ENCODE measurements at places on chromosomes 4 and X. TPM values are rescaled to one million over a fixed set of nuclear protein-coding genes. Genes with fewer than 3 reads are reported as not detected.

- no peak overlapping the region for H3K4me3 ChIP-seq
- H3K27ac ChIP-seq = no peak overlapping the region
- no peaks in the 10 kb centered on the region for H3K36me3 ChIP-seq
- DNase-seq = no peak
- no peaks in the 10 kb centered on the region for H3K27me3 ChIP-seq
Measured at GRCh38 chr4:75030649-75031235, 97.8 kb downstream of the PARM1 start.

The MTCP1 gene
- 9.1 TPM for total RNA-seq

GRCh38 chr4:188021548-188022249 lies 26.1 kb downstream of the ZFP42 start:
- H3K27ac ChIP-seq = no peak overlapping the region
- no peaks in the 10 kb centered on the region for H3K4me1 ChIP-seq
- no peaks in the 10 kb centered on the region for H3K27me3 ChIP-seq
- H3K36me3 ChIP-seq = no peaks in the 10 kb centered on the region
- H3K4me3 ChIP-seq = no peak overlapping the region

GRCh38 chr4:185003596-185004351 lies 14.5 kb upstream of the HELT start:
- no peak overlapping the region for H3K4me3 ChIP-seq
- peaks cover 7% of the 10 kb centered on the region for H3K4me1 ChIP-seq
- H3K27me3 ChIP-seq = peaks cover 26% of the 10 kb centered on the region

- DNase-seq = no peak
- H3K27ac ChIP-seq = no peak overlapping the region
- no peaks in the 10 kb centered on the region for H3K27me3 ChIP-seq
- no peaks in the 10 kb centered on the region for H3K4me1 ChIP-seq
Measured at GRCh38 chr4:53161787-53162433, 204.0 kb downstream of the SCFD2 start.

GRCh38 chr4:175125410-175126068 lies 207.4 kb downstream of the ADAM29 start:
- no peaks in the 10 kb centered on the region for H3K36me3 ChIP-seq
- no peaks in the 10 kb centered on the region for H3K4me1 ChIP-seq
- H3K4me3 ChIP-seq = no peak overlapping the region
- no peak for DNase-seq
- H3K27ac ChIP-seq = no peak overlapping the region
- no peaks in the 10 kb centered on the region for H3K27me3 ChIP-seq

Measured in astrocyte (in vitro differentiated cells and primary cell).